ENCODE measurements at places on chromosomes 2 and 18.

GRCh38 chr18:45198526-45198925 lies 416.8 kb upstream of the SLC14A2 start:
- DNase-seq: no peak

GRCh38 chr2:71510196-71510807 lies 56.9 kb downstream of the DYSF start:
- peak; percentile 68 for DNase-seq

GRCh38 chr2:210169516-210170195 lies 1.6 kb downstream of the KANSL1L start:
- DNase-seq: peak; percentile 15

GRCh38 chr18:22921772-22922171 lies 11.4 kb upstream of the RBBP8 start:
- DNase-seq: no peak

DNA sequence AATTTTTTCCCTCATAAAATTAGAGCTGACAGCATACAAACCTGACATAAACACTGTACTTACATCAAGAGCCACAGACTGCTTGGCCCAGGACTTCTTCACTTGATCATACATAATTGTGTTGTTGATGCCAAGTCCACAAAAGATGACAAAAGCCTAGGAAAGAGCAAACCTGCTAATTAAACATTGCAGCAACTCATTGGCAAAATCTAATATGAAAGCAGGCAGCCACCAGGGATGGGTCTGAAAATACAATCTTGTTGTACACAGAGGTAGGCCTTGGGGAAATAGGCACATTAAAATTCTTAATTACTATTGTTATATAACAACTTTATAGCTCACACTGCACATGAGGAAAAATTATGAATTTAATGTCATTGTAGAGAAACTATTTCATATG lies 255.8 kb downstream of the PDE11A start:
- DNase-seq: no peak

DNA sequence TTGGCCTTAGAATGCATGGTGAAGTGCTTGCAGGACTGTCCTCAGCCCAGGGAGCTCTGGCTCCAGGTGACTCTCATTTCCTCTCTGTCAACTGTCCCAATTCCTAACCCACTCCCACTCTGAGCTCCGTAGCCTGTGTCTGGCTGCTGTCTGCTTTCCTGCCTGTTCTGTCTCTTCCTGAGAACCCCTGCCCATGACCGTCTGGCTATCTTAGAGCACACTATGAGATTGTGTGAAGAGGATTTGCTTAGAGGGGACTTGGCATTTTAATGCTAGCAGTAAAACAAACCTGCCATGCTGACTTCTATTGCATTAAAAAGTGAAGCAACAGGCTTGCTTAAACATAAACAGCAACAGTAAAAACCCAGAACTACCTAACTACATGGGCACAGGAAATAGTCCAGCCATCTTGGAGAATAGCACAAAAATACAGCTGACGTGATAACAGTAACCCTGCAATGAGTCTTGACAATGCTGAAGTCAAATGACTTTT lies 234.7 kb downstream of the PRKCE start:
- DNase-seq: no peak

DNA sequence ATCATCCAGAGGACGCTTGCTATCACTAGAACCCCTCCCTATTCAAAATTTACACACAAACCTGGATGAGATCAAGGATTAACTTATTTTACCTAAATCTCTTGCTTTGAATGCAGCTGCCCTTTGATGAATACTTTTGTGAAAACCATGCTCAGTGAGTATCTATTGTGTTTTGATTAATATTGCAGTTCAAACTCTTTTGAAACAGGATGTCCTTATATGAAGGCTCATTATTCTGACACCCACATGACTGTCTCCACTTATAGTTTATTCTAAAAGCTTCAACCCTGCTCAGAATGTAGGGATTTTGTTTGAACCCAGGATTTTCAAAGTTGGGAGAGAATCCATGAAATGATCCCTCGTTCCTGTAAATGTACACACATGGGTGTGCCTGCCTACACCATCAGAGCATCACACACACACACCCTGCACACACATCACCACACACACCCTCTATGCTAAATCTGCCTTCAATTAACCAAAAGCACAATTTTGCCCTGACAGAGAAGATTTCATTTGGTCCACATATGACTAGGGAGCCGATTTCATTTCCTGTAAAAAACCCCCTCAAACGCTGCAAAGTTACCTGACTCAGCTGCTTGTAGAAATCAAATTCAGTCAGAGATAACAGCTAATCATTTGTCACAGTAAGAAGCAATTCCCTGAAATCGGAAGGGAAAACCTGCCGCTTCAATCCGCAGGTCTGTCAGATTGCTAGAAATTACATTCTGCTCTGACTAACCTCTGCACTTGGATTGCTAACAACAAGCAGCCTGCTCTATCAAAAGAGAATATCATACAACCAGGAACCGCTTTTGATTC lies 65.2 kb downstream of the ZEB2 start:
- DNase-seq: peak; percentile 51

- DNase-seq: no peak
These were observed 132.8 kb downstream of the THADA start for GRCh38 chr2:43462866-43463641.

GRCh38 chr2:149552226-149552625 lies 35.3 kb downstream of the MMADHC start:
- no peak for DNase-seq

DNA sequence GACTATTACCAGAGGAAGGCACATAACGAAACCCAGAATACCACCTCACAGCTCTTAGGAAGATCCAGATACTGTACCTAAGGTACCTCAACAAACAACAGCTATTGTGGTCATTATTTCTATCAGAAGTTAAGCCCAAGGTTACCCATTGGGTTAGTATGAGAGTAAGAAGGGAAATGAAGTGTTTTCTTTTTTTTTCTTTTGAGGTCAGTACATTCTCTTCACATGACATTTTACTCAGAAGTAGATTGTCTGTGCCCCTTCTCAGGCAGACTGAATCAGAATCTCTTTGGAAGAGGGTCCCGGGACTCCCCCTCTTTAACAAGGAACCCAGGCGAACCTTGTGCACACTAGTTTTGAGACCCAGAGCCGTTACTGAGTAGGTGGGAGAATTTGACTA lies 233.7 kb upstream of the CXCR4 start:
- DNase-seq: no peak

DNA sequence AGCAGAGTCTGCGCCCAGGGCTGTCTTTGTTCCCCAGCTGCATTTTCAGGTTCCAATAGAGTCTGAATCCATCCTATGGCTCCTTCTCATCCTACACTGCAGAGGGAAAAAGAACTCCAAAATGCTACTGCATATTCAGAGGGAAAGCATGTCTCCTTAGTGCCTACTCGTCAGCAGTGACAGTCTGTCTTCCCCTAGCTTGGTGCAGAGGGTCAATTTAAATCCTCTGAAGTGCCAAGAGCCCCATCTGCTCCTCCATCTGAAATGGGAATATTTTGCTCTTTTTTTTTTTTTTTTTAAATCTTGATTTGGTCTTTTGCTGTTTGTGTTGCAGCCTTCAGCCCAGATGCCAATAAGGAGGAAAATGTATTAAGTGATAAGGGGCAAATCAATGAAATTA lies 199.3 kb downstream of the RNF144A start:
- no peak for DNase-seq

GRCh38 chr2:206031950-206032567 lies 53.9 kb downstream of the INO80D start:
- DNase-seq: no peak

All from CD4-positive, alpha-beta T cell treated with Interleukin-10 for 1 hour (primary cell).